Fibroblast of lung (primary cell): ENCODE measurements at places on chromosomes 16 and 17. TPM values are rescaled to one million over a fixed set of nuclear protein-coding genes. Genes with fewer than 3 reads are reported as not detected.

DNA sequence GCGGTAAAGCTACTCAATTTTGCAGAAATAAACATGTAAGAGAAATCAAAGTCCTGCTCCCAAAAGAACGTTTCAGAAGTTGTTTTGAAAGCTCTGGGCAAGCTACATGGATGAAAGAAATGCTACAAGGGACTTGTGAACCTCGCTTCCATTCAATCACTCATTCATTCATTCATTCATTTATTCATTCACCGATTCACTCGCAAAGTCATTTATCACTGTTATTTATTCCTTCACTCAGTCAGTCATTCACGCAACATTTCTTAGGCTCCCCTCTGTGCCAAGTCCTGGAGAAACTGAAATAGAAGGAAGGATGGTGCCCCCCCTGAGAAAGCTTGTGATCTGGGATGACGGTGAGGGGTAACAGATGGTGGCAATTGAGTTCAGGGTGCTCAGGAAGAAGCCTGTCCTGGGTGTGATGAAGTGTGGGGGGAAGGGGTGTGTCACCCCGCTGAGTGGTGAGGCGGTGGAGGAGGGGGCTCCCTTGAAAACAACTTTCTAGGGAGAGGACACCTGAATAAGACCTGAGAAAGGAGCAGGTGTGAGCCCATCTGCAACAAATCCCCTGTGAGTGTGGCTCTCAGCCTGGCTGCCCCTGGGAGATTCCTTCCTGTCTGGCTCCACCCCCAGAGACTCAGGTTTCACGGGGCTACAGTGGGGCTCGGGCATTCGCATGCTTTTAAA is 36.3 kb upstream of the PRSS54 start:
- H3K27ac ChIP-seq = no peak overlapping the region
- no peak for DNase-seq
- no peaks in the 10 kb centered on the region for H3K27me3 ChIP-seq
- no peaks in the 10 kb centered on the region for H3K36me3 ChIP-seq
- H3K4me1 ChIP-seq = no peaks in the 10 kb centered on the region

DNA sequence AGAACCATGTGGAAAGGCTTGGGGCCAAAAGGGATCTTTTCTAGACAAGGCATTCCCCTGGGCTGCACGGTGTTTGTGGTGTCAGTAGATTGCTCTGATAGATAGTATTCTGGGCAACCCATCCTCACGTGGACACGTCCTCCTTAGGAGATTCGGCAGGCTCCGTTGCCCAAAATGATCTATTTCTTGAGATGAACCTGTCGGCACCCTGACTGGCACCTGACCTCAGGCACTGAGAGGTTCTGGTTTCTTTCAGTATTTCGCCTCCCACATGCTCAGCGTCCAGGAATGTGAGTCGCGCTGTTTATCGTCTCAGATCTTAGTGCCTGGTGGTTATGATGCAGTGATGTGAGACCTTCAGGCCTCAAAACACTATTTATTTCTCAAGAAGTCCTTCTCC is 89.7 kb downstream of the MARCHF10 start:
- H3K36me3 ChIP-seq = no peaks in the 10 kb centered on the region
- no peaks in the 10 kb centered on the region for H3K27me3 ChIP-seq
- peaks cover 8% of the 10 kb centered on the region for H3K4me1 ChIP-seq
- H3K4me3 ChIP-seq = no peak overlapping the region

GRCh38 chr16:75679366-75679765 is 2.6 kb upstream of the CPHXL2 start:
- no peaks in the 10 kb centered on the region for H3K36me3 ChIP-seq
- H3K4me1 ChIP-seq = no peaks in the 10 kb centered on the region
- H3K4me3 ChIP-seq = no peak overlapping the region
- no peaks in the 10 kb centered on the region for H3K27me3 ChIP-seq
- no peak overlapping the region for H3K27ac ChIP-seq
- DNase-seq = no peak

- H3K36me3 ChIP-seq = peaks cover 3% of the 10 kb centered on the region
- H3K4me3 ChIP-seq = no peak overlapping the region
- DNase-seq = no peak
- no peak overlapping the region for H3K27ac ChIP-seq
These were observed 26.4 kb downstream of the DUS2 start for GRCh38 chr16:68049449-68049848.

GRCh38 chr17:76690596-76691280 is 20.0 kb downstream of the MXRA7 start:
- H3K4me3 ChIP-seq = no peak overlapping the region
- H3K27ac ChIP-seq = no peak overlapping the region
- peaks cover 4% of the 10 kb centered on the region for H3K36me3 ChIP-seq
- no peak for DNase-seq
- H3K4me1 ChIP-seq = peaks cover 16% of the 10 kb centered on the region

- peak overlapping the region; percentile 13 for H3K27ac ChIP-seq
- no peak for DNase-seq
These were observed 145.2 kb downstream of the KCNJ2 start for GRCh38 chr17:70314506-70314905.

GRCh38 chr17:13492737-13493122 is 109.0 kb downstream of the HS3ST3A1 start:
- H3K36me3 ChIP-seq = no peaks in the 10 kb centered on the region
- H3K4me3 ChIP-seq = no peak overlapping the region
- H3K27me3 ChIP-seq = no peaks in the 10 kb centered on the region
- no peak overlapping the region for H3K27ac ChIP-seq
- no peaks in the 10 kb centered on the region for H3K4me1 ChIP-seq
- peak; percentile 42 for DNase-seq

- H3K27ac ChIP-seq = no peak overlapping the region
- DNase-seq = peak; percentile 49
- H3K4me1 ChIP-seq = no peaks in the 10 kb centered on the region
- H3K4me3 ChIP-seq = no peak overlapping the region
- H3K36me3 ChIP-seq = no peaks in the 10 kb centered on the region
These were observed 8.0 kb upstream of the MYH13 start for GRCh38 chr17:10380631-10381408.

DNA sequence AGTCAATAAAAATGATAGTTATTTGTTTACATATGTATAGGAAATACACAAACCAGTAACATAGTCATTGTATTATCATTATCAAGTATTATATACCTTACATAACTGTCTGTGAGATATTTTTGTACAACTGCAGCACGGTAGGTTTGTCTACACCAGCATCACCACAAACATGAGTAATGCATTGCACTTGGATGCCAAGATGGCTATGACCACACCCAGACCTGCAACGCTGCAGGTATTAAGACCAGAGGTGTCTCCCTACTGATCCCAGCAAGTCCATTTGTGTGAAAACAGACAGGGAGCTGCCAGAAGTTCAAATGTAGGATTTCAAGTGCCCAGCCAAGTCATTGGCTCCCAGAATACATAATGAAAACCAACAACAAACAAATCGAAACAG is 34.2 kb upstream of the NOS2 start:
- H3K27ac ChIP-seq = no peak overlapping the region
- no peak overlapping the region for H3K4me3 ChIP-seq
- no peaks in the 10 kb centered on the region for H3K4me1 ChIP-seq
- no peaks in the 10 kb centered on the region for H3K36me3 ChIP-seq

DNA sequence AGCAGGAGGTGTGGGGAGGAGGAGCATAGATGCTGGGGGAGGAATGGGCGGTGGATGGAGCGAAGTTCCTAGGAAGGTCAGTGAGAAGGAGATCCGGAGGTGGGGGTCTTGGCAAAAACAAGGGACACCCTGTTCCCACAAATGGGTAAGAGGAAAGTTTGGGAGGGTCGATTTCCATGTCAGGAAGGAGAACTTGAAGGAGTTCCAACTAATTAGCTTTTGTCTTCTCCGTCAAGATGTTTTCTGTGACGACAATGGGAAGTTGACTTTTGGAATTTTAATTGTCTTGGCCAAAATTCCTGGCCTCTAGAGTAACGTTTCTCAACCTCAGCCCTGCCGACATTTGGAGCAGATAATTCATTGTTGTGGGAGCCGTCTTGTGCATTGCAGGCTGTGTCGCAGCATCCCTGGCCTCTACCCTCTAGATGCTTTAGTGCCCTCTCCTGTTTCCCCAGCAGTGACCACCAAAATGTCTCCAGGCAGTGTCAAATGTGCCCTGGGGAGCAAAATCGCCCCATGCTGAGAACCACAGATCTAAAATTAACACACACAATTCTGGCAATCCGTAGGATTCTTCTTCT is 97.1 kb downstream of the PITPNC1 start:
- no peaks in the 10 kb centered on the region for H3K27me3 ChIP-seq
- H3K4me1 ChIP-seq = peaks cover 5% of the 10 kb centered on the region
- H3K4me3 ChIP-seq = no peak overlapping the region
- H3K27ac ChIP-seq = no peak overlapping the region
- DNase-seq = peak; percentile 80
- no peaks in the 10 kb centered on the region for H3K36me3 ChIP-seq

- no peak overlapping the region for H3K27ac ChIP-seq
- no peaks in the 10 kb centered on the region for H3K27me3 ChIP-seq
- H3K36me3 ChIP-seq = no peaks in the 10 kb centered on the region
- peaks cover 12% of the 10 kb centered on the region for H3K4me1 ChIP-seq
These were observed 56.0 kb upstream of the NACA2 start for GRCh38 chr17:61647047-61647446.

Gene BIRC5
- 3.6 and 28.6 TPM in 2 replicates for total RNA-seq

Gene SOST
- total RNA-seq = not detected in 2 replicates

Gene MPP2
- 1.3 and 2.1 TPM in 2 replicates for total RNA-seq

Gene CRYBA1
- 0.17 TPM in 1 of 2 replicates, not detected in the other for total RNA-seq

Gene ABCA8
- total RNA-seq = 42.6 and 47.2 TPM in 2 replicates
